ENCODE measurements at places on chromosomes 1 and 21. TPM values are rescaled to one million over a fixed set of nuclear protein-coding genes. Genes with fewer than 3 reads are reported as not detected.

GRCh38 chr1:219659684-219660083, 46.8 kb upstream of the ZC3H11B start:
- no peaks in the 10 kb centered on the region for H3K27me3 ChIP-seq
- no peak overlapping the region for H3K27ac ChIP-seq
- H3K36me3 ChIP-seq: no peaks in the 10 kb centered on the region
- H3K4me1 ChIP-seq: peaks cover 24% of the 10 kb centered on the region

DNA sequence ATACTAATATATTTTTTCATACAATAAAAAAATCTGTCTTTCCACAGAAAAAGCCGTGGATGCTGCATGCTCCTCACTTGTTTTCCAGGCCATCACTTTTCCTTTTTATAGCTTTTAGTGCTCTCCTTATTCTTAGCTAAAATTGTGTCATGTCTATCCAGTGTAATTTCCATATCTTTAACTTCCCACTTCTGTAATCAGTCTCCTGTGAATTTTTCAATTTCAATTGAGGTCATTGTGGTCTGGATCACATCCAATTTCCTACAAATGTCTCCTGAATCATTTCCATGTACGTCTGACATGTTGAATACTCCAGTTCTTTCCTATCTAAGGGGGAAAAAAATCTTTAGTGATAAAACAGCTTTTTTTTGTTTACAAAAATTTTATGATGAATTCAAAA, 838.2 kb upstream of the B3GALT2 start:
- no peak overlapping the region for H3K27ac ChIP-seq
- no peak for DNase-seq
- no peaks in the 10 kb centered on the region for H3K36me3 ChIP-seq
- no peak overlapping the region for H3K4me3 ChIP-seq
- peaks cover 2% of the 10 kb centered on the region for H3K4me1 ChIP-seq

DNA sequence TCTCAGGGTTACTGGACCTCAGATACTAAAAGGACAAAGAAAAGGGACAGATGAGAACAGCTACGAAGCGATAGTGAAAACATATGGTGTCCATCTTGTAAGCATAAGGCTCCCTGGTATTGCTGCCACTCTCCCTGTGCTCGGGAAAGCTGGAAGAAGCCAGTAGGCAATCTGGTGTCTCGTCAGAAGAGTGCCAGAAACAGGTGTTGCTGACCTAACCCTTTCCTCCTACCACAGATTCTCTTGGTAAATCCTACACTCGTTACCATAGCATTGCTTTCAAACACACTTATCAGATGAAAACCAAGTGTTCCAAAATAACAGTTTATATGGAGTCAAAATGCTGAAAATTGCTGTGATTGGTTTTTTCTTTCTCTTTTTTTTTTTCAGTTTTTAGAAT, 146.3 kb downstream of the NRIP1 start:
- no peak overlapping the region for H3K27ac ChIP-seq
- H3K36me3 ChIP-seq: peaks cover 10% of the 10 kb centered on the region
- no peak overlapping the region for H3K4me3 ChIP-seq
- DNase-seq: no peak
- H3K27me3 ChIP-seq: no peaks in the 10 kb centered on the region

DNA sequence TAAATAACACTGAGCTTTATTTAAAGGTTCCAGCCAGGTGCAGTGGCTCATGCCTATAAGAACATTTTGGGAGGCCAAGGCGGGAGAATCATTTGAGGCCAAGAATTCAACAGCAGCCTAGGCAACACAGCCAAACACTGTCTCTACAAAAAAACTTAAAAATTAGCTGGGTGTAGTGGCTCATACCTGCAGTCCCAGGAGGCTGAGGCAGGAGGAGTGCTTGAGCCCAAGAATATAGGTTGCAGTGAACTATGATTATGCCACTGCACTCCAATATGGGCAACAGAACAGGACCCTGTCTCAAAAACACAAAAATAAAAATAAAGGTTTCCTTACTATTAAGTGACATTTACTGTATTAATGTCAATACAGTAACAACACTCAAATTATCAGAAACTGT, 2.1 kb downstream of the TAF12 start:
- no peaks in the 10 kb centered on the region for H3K27me3 ChIP-seq
- no peaks in the 10 kb centered on the region for H3K36me3 ChIP-seq
- H3K4me1 ChIP-seq: peaks cover 23% of the 10 kb centered on the region
- no peak overlapping the region for H3K27ac ChIP-seq

GRCh38 chr1:183567584-183567983, 22.7 kb downstream of the NCF2 start:
- H3K27me3 ChIP-seq: no peaks in the 10 kb centered on the region
- H3K36me3 ChIP-seq: no peaks in the 10 kb centered on the region
- H3K4me3 ChIP-seq: no peak overlapping the region
- H3K27ac ChIP-seq: no peak overlapping the region

DNA sequence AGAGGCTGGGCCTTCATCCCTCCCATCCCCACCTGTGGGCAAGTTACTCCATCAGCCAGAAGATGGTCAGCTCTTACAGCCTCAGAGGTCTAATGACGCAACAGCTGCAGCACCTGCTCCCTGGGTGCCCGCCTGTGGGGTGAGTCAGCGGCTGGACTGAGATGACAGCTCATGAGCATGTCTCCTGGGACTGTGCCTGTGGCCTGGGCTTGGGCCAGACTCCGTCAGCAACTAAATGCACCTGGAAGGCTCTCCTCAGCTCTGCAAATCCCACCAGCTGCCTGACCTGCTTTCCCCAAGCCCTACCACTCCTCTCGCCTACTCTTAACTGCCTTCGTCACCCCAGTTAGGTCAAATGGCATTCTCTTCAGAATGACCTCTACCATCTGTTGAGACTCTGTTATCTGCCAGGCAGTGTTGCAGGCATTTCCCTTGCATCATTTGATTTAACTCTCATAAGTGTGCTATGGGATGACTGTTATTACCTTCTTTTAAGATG, 47.7 kb downstream of the ETS2 start:
- no peaks in the 10 kb centered on the region for H3K27me3 ChIP-seq
- H3K4me3 ChIP-seq: no peak overlapping the region
- no peaks in the 10 kb centered on the region for H3K36me3 ChIP-seq
- H3K27ac ChIP-seq: no peak overlapping the region
- no peak for DNase-seq

DNA sequence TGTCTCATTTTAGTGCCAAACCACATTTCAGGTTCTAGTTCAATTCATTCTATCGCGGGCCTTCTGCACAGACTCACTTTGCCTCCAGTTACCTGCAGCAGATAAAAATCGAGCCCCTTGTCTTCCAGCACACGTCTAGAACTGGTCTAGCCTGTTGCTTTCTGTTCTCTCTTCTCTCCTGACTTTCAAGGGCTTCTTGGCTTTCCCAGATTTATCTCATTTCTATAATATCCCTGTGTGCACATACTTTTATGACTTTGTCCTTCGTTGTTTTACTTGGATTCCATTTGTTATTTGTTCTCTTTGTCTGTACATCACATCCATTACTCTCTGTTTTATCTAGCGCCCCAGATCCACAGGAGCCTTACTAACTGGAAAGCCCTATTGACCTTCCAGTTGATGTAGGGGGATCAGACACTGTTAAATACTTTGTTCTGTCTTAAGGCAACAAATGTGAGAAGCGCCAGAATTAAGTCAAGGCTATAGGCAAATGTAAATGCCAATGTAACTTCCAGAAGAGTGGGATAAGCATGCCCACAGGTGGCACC, 284.5 kb upstream of the ADGRL4 start:
- H3K27me3 ChIP-seq: no peaks in the 10 kb centered on the region
- H3K4me3 ChIP-seq: no peak overlapping the region
- no peaks in the 10 kb centered on the region for H3K36me3 ChIP-seq
- peaks cover 7% of the 10 kb centered on the region for H3K4me1 ChIP-seq
- no peak overlapping the region for H3K27ac ChIP-seq
- no peak for DNase-seq

DNA sequence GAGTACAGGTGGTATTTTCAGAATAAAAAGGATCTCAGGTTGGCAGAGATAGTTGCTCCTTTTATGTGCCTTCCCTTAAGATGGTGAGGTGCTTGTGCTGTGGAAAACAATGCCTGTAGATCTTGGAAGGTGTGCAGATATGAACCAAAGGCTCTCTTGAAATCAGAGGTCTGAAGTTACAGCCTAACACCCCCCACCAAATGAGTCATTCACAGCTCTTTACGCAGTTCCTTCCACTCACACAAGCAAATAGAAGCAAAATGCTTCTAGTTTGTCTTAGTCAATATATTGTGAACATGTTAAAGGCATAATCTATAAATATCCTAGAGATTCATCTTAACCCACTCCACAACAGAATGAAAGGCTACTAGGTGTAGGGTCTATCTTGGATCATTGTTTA, 128.9 kb upstream of the NR5A2 start:
- no peaks in the 10 kb centered on the region for H3K4me1 ChIP-seq
- DNase-seq: no peak
- H3K36me3 ChIP-seq: no peaks in the 10 kb centered on the region
- no peak overlapping the region for H3K4me3 ChIP-seq
- H3K27ac ChIP-seq: no peak overlapping the region

DNA sequence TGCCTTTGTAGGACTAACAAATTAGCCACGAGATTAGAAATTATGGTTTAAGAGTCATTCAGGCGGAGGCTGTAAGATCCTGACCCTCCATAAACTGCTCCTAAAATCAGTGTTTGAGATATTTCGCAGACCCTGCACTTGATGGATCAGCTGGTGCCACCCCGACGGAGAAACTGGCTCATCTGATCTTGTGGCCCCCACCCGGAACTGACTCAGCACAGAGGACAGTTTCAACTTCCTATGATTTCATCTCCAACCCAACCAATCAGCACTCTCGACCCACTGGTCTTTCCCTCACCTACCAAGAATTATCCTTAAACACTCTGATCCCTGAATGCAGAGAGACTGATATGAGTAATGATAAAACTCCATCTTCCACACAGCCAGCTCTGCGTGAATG, 3.7 kb upstream of the JAM2 start:
- no peak overlapping the region for H3K27ac ChIP-seq
- DNase-seq: no peak

DNA sequence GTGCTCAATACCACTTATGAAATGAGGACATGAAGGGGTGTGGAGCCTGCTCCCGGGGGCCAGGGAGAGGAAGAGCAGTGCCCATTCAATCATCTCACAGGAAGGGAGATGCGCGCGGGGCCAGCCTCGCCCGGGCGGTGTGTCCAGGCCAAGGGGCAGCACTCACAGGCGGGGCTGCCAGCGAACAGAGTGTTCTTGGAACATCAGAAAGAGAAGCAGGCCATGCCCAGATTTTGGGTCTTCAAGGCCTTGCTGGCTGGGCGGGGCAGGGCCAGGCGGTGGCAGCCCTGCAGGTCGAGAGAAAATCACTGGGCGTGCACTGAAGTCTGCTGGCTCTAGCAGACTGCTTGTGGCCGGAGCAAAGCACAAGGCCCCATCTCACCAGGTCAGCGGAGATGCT, 168.6 kb downstream of the PRDM16 start:
- H3K27ac ChIP-seq: no peak overlapping the region
- H3K4me3 ChIP-seq: no peak overlapping the region
- H3K27me3 ChIP-seq: peaks cover 27% of the 10 kb centered on the region
- H3K4me1 ChIP-seq: peaks cover 2% of the 10 kb centered on the region
- no peak for DNase-seq

GRCh38 chr1:235775246-235775860, 91.4 kb downstream of the LYST start:
- no peak overlapping the region for H3K27ac ChIP-seq
- no peaks in the 10 kb centered on the region for H3K27me3 ChIP-seq
- no peaks in the 10 kb centered on the region for H3K4me1 ChIP-seq
- no peak overlapping the region for H3K4me3 ChIP-seq

DNA sequence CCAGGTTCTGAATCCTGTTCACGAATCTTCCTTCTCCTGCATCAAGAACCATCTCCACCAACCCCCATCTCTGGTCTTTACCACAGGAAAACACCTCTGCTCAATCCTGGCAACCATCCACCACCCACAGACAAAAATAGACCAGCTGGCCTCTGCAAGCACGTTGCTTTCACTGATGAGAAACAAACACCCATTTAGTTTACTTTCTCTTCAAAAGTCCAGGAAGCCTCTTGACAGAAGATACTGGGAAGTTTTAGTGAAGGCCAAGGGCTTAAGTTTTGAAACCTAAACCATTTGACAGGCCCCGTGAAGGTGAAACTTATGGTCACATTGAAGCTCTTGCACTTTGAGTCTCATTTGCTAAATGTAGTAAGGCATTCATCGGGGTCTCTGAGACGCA, 122.6 kb upstream of the PPP2R5A start:
- DNase-seq: no peak
- no peak overlapping the region for H3K27ac ChIP-seq
- no peaks in the 10 kb centered on the region for H3K27me3 ChIP-seq
- no peaks in the 10 kb centered on the region for H3K4me1 ChIP-seq
- H3K36me3 ChIP-seq: no peaks in the 10 kb centered on the region

DNA sequence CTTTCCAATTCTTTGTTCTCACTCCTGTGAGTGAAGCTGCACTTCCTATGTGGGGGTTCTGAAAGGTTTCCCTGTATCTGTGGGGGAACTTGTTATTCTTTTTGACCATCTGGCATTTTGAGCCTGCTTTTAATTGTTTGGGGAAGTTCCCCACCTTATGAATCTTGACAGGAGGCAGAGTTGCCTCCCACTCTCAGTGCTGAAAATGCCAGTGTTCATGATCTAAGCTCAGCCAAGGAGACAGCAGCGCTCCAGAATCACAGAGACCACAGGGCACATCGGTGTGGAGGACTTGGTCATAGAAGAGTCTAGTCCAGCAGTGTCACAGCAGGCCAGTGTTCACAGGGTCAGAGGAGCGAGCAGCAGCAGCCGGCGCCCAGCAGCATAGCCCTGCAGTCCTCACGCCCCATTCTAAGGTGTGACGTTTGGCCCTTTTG, 63.8 kb upstream of the PRDX6 start:
- H3K27me3 ChIP-seq: no peaks in the 10 kb centered on the region
- no peak for DNase-seq
- H3K4me1 ChIP-seq: no peaks in the 10 kb centered on the region
- H3K4me3 ChIP-seq: no peak overlapping the region
- no peaks in the 10 kb centered on the region for H3K36me3 ChIP-seq

GRCh38 chr1:166080967-166081870, 85.6 kb downstream of the FAM78B start:
- no peak for DNase-seq
- no peaks in the 10 kb centered on the region for H3K27me3 ChIP-seq
- no peaks in the 10 kb centered on the region for H3K36me3 ChIP-seq
- no peak overlapping the region for H3K27ac ChIP-seq

- no peak for DNase-seq
- no peaks in the 10 kb centered on the region for H3K36me3 ChIP-seq
- H3K27ac ChIP-seq: no peak overlapping the region
- H3K27me3 ChIP-seq: no peaks in the 10 kb centered on the region
Observed at GRCh38 chr1:200373811-200374231, 36.0 kb downstream of the ZNF281 start.

DNA sequence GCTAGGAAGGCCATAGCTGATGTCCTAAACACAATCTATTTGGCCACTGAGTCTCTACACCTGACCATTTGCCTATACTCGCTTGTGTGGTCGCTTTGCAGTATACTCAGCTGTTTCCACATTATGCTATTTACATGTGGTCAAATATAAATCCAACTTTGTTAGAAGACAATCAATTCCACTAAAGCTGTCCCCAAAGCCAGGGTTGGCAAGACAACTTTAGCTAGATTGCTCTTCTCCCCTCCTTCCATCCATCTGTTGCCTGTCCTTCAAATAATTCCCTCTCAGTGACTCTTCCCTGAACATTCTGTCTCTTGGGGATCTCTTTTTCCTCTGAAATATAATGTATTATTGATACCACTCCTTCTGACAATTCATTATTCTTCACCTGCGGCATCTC, 30.1 kb downstream of the AVPR1B start:
- no peaks in the 10 kb centered on the region for H3K4me1 ChIP-seq
- no peak overlapping the region for H3K4me3 ChIP-seq
- no peak for DNase-seq
- H3K27me3 ChIP-seq: peaks cover 46% of the 10 kb centered on the region
- no peaks in the 10 kb centered on the region for H3K36me3 ChIP-seq

DCLRE1B gene
- total RNA-seq: 8.1 TPM

CYP4X1 gene
- 0.62 TPM for total RNA-seq

GPX7 gene
- 62.6 TPM for total RNA-seq

LMX1A gene
- total RNA-seq: not detected

Measured in mesothelial cell of epicardium (in vitro differentiated cells).